Urinary bladder (tissue), 4 donors: ENCODE measurements at places on chromosomes 2 and 18.

DNA sequence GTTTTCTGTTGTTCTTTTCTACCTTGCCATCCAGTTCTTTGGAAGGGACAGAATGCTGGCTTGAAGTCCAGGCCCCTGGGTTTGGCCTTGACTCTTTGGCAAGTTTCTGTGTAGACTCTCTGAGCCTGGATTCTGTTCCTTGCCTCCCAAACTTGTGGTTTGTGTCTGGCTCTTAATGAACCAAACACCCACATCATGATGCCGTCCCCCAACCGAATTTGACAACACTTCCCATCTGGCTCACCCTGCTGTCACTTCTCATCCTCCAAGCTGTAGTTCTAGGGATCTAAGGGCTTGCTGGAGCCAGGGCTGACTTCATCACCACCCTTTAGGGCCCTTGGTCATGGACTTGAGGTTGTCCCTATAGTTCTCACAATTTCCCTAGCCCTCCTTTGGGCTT lies 68.9 kb upstream of the CELF4 start:
- no peak for DNase-seq

DNA sequence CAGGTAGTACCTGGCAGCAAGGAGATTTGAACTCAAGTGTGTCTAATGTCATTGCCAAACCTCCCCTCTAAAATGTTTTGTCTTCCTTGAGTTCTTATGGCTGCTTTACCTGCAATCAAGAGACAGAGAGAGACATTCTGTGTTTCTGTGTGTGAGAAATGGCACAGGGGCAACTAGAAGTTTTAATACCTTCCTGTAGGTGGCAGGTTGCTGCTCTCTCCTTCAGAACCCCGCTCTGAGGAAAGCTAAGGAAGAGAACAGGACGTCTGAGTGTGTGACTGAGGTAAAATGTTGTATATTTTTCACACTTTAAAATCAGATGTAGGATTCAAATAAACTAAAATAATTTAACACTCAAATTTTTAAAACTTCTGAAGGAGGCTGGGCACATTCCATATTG lies 19.2 kb downstream of the DTNA start:
- no peak for DNase-seq

DNA sequence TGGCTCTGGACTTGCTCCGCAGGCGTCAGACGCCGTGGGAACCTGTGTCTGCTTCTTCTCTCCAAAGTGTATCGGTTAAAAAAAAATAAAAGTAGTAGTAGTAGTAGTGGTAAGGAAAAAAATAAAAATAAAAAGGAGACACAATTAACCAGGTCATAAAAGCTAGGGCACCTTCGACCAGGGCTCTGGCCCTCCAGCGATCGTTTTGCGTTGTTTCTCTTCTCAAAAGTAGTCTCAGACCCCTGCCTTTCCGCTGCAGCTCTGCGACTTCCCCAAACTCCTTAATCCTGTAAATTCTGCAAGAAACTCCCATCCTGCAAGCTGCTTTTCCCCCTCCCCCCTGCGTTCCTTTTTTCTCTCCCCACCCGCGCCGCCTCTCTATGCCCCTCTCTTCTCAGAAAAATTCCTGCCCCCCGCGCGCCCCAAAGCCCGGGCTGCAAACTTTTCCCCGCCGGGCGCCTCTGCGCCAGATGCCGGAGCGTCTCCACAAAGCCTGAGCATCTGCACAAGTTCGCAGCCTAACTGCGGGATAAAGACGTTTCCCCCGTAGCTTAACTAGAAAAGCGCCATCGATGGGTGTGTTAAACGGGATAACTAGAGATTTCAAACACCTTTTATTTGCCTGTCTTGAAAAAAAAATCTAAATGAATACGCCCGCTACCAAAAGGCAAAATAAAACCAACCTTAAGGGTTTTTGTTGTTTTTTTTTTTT lies 1.8 kb upstream of the SALL3 start:
- no peak for DNase-seq

- no peak for DNase-seq
Observed at GRCh38 chr2:237532160-237532559, 34.2 kb upstream of the PRLH start.

DNA sequence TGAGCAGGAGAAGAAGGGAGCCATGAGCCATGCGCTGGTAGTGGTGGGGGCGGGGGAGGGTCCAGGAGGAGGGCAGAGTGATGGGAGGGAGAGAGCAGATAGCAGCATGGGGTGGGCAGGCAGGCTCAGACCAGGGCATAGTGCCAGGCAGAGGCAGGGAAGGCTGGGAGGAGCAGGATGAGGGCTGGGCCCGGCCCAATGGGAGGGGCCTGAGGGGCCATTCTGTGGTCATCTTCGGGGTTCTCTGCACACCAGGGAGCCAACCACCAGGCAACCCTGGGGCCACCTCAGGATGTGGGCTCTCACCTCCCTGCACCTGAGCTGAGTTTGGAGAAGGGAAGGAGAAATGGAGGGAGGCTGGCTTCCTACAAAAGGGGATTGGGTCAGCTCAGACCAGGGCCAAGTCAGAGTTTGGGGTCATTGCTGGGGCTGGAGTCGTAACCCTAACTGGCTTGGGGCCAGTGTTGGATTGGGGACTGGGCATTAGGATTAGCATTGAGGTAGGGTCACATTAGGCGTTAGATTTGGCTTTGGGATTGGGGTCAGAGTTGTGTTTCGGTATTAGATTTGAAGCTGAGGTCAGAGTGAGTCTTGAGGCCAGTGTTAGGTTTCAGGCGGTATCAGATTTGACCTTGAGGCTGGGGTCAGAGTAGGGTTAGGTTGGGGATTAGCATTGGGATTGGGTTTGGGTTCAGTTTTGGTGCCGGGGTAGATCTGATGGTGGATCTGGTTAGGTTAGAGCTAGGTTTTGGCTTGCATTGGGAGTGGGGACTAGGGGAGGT lies 11.2 kb downstream of the VIL1 start:
- no peak for DNase-seq

DNA sequence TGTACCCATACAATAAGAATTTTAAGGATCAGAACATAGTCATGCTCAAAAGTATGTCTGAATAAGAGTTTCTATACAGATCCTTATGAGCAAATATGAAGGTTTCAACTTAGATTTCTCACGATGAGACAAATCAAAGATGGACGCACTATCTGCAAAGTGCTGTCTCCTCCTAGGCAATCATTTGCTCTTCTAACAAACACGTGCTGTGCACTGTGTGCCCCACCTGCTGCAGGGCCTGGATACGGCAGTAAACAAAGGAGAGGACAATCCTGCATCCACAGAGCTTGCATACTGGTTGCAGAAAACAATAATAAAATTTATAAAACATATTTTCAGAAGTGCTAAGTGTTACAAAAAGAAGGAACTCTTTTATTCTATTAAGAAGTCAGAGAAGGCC lies 39.9 kb upstream of the KIDINS220 start:
- DNase-seq = no peak

- DNase-seq = no peak
Observed at GRCh38 chr18:23155537-23155936, 20.3 kb downstream of the CABLES1 start.

DNA sequence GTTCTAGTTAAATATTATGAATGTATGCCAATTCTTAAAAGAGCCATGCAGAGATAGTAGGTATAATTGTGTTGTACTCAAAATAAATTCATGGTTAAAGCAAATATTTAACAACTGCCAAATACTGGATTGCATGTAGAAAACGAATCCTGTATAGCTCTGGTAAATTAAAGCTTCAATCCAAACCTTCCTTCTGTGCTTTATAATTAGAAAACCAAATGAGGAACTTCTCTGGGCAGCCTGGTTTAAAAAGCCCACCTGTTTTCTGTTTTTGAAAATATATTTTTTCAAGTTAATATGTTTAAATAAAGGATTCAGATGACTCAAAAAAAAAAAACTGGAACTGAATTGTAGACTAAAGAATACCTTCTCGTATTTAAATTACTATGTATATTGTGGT lies 48.3 kb upstream of the ITGA4 start:
- no peak for DNase-seq

GRCh38 chr2:152335726-152336118 lies 748 bp downstream of the FMNL2 start:
- DNase-seq = no peak
